ENCODE measurements at places on chromosomes 5 and 9.

- peak; percentile 19 for DNase-seq
Observed at GRCh38 chr5:126054577-126055347, 368.4 kb upstream of the GRAMD2B start.

DNA sequence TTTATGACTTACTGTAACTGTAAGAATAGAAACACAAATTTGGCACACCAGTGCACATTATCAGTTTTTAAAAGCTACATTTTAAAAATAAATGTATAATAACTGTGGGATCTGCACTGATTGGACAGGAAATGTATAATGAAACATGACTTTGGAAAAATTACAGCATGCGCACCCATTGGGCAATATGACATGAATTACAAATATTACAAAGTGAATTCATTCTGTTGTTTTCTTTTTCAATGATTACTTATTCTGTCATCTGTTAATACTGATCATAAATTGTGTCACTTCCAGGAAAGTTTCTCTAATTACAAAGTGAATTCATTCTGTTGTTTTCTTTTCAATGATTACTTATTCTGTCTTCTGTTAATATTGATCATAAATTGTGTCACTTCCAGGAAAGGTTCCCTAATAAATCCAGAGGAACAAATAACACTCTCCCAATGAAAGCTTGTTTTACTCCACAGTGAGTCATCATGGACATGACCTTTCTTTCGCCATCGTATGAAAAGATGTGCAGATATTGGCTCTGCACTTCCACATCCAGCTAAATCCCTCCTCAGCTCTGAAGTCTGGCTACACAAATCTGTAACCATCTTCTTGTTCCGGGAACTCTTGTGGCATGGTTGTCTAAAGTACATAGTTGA, 297.0 kb upstream of the HAPLN1 start:
- DNase-seq = peak; percentile 2

GRCh38 chr5:135262364-135262763, 136.7 kb downstream of the MACROH2A1 start:
- DNase-seq = no peak

DNA sequence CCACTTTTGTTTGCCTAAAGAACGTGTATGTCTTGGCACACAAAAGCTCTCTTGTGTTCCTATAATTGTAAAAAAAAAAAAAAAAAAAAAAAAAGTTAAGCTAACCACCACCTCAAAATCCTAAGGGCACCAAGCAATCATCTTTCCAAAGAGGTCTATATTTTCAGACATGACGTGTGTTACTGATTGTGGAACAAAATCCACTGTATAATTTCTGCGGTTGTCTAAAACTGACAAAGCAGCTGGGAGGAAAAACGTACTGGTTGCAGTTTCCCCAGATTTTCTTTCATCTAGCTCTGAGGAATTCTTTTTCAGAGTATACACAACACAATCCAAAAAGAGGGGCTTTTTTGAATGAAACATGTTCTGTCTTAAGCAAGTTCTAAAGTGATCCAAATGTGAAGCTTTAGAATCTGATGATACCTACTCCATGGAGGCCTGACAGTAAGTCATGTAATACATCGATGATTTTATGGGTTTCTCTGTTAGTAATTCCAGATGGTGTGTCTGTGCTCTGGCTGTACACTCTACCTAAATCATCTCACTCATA, 375.6 kb upstream of the NUDT12 start:
- DNase-seq = peak; percentile 4
